ENCODE measurements at places on chromosomes 2 and 18.

GRCh38 chr18:27447451-27447881 lies 262.4 kb upstream of the CHST9 start:
- no peak for DNase-seq

DNA sequence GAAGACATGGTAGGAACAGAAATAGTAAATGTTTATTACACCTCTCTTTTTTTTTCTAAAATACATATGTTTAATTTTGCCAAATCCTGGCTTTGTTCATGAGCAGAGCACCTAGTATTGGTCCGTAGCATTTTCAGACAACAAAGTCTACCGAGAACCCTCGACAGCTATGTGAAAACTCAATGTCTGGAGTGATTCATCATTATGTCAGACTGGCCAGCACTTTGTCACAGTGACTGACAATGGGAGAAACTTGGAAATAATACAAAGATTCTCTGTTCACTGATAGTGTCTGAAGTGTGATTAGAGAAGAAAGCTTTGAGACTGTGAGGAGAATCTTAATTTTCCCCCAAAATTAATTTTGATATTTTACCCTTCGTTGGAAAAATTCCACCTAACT lies 143.0 kb downstream of the HNMT start:
- DNase-seq: peak; percentile 31

DNA sequence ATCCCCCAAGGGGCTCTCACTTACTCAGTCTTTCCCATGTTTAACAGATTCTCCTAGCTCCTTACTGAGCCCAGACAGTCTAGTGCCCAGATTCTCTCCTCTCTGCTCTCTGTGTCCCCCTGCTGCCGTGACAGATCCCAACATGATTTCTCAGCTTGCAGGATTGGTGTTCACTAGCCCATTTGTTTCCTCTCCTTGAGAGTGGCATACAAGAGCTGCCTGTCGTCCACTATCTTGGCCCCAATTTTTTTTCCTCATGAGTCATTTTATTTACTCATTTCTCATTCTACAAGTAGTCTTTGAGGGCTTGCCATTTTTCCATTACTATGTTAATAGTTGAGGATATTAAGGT lies 199.9 kb upstream of the FN1 start:
- DNase-seq: no peak

GRCh38 chr2:235458839-235459273 lies 35.0 kb upstream of the AGAP1 start:
- DNase-seq: no peak

Measured in globus pallidus (tissue), 1 donor.